Liver (tissue), 10 donors: ENCODE measurements at places on chromosomes 1 and 21.

GRCh38 chr1:20486457-20487235 lies 636 bp upstream of the CAMK2N1 start:
- peak; percentile 67 for DNase-seq
- H3K4me3 ChIP-seq, result peak overlapping the region; percentile 60

- peaks cover 3% of the 10 kb centered on the region for H3K4me1 ChIP-seq
- no peak overlapping the region for H3K4me3 ChIP-seq
- no peak overlapping the region for H3K27ac ChIP-seq
- DNase-seq, result no peak
- H3K27me3 ChIP-seq, result no peaks in the 10 kb centered on the region
These were observed 5.4 kb upstream of the EXO1 start for GRCh38 chr1:241842565-241842964.

- peaks cover 3% of the 10 kb centered on the region for H3K4me1 ChIP-seq
- DNase-seq, result no peak
- H3K27ac ChIP-seq, result peak overlapping the region; percentile 55
- no peaks in the 10 kb centered on the region for H3K36me3 ChIP-seq
These were observed 286.0 kb upstream of the B3GALT2 start for GRCh38 chr1:193472430-193472829.

DNA sequence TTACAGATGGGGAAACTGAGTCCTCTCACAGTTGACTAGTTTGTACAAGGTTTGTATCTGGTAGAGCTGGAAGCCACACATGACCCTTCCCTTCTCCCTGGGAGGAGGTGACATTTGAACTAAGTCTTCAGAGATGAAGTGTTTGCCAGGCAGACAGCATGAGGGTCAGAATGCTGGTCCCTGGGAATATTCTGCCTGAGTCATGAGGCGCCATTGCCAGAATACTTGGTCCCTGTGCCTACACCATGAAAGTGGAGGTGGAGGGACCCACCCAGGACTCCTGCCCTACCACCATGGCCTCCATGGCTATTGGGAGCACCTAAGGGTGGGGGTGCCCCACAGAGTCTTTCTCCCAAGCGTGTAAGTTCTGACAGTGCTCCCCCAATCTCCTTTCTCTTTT lies 7.0 kb downstream of the RPS6KA1 start:
- H3K36me3 ChIP-seq, result no peaks in the 10 kb centered on the region
- no peaks in the 10 kb centered on the region for H3K27me3 ChIP-seq
- no peak overlapping the region for H3K4me3 ChIP-seq
- H3K4me1 ChIP-seq, result peaks cover 9% of the 10 kb centered on the region
- DNase-seq, result no peak

DNA sequence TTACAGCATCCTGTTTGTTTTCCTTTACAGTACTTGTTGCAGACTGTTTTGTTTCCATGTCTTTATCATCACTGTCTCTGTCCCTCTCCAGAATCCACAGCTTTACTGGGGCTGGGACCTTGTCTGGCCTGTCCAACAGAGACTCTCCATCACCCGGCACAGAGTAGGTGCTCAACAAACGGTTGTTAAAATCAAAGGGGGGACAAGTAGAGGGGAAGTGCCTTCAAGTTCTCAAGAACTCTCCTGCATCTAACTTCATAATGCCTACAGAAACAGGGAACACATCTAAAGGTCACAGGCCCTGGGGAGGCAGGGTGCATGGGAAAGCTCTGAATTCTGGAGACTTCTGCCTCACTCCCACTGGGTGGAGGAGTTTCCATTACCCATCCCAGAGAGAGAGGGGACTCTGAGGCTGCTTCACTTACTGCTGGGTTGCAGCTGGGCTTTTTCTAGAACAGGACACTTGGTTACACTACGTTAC lies 2.3 kb upstream of the ECE1 start:
- H3K4me1 ChIP-seq, result peaks cover 14% of the 10 kb centered on the region
- H3K4me3 ChIP-seq, result no peak overlapping the region
- no peak for DNase-seq

DNA sequence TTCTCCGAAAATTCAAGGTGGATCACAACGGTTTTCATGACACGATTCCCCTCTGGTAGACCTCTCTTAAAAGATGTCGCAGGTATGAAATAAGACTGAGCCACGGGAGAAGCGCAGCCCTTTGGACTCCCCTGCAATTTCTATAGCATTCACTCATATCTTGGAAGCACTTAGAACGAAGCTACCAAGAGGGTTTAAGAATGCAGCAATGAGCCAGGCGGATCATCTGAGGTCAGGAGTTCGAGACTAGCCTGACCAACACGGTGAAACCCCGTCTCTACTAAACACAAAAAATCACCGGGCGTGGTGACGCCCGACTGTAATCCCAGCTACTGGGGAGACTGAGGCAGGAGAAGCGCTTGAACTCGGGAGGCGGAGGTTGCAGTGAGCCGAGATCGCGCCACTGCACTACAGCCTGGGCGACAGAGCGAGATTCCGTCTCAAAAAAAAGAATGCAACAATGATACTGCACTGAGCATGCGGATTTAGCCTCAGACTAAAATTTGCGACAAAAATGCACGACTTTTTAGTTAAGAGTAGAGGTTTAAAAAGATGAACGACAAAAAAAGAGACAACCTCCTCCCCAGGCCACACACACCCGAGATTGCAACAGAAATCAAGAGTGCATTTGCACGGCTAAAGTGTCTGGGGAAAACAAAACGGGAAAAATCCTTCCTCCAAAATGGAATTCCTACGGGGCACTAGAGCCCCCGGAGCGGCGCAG lies 743 bp downstream of the TOMM20 start:
- no peaks in the 10 kb centered on the region for H3K27me3 ChIP-seq
- H3K4me1 ChIP-seq, result peaks cover 2% of the 10 kb centered on the region
- H3K4me3 ChIP-seq, result peak overlapping the region; percentile 97
- H3K27ac ChIP-seq, result peak overlapping the region; percentile 84
- DNase-seq, result no peak

- no peaks in the 10 kb centered on the region for H3K36me3 ChIP-seq
- no peak within 1 kb of the TSS for H3K27ac ChIP-seq
- H3K4me1 ChIP-seq, result peaks cover 3% of the 10 kb centered on the region
- no peak for DNase-seq
- no peak within 1 kb of the TSS for H3K4me3 ChIP-seq
These were observed at the start of gene SDC3 for GRCh38 chr1:30908696-30909364. TSS of gene SDC3 (minus strand) at chr1:30908758. CDS start at chr1:30908586, 172 bp downstream.

GRCh38 chr1:31787261-31787660 lies 23.1 kb upstream of the ADGRB2 start:
- no peaks in the 10 kb centered on the region for H3K4me1 ChIP-seq
- H3K27ac ChIP-seq, result no peak overlapping the region
- no peaks in the 10 kb centered on the region for H3K27me3 ChIP-seq
- no peak overlapping the region for H3K4me3 ChIP-seq
- no peaks in the 10 kb centered on the region for H3K36me3 ChIP-seq

GRCh38 chr1:174966008-174966572 lies 33.7 kb upstream of the CACYBP start:
- no peak overlapping the region for H3K4me3 ChIP-seq
- H3K27ac ChIP-seq, result peak overlapping the region; percentile 61
- peaks cover 6% of the 10 kb centered on the region for H3K4me1 ChIP-seq
- no peaks in the 10 kb centered on the region for H3K36me3 ChIP-seq
- no peak for DNase-seq
- no peaks in the 10 kb centered on the region for H3K27me3 ChIP-seq

- no peak for DNase-seq
- no peaks in the 10 kb centered on the region for H3K27me3 ChIP-seq
- H3K4me3 ChIP-seq, result no peak overlapping the region
- H3K27ac ChIP-seq, result no peak overlapping the region
- H3K36me3 ChIP-seq, result no peaks in the 10 kb centered on the region
- peaks cover 10% of the 10 kb centered on the region for H3K4me1 ChIP-seq
These were observed 25.5 kb downstream of the UCK2 start for GRCh38 chr1:165852871-165853270.

- H3K4me3 ChIP-seq, result peak within 1 kb of the TSS; percentile 78
- peaks cover 11% of the 10 kb centered on the region for H3K36me3 ChIP-seq
- H3K27ac ChIP-seq, result peak within 1 kb of the TSS; percentile 98
- peaks cover 44% of the 10 kb centered on the region for H3K4me1 ChIP-seq
- DNase-seq, result peak; percentile 92
These were observed at the start of gene TXLNA for GRCh38 chr1:32179443-32180185. TSS of gene TXLNA (plus strand) at chr1:32179675. CDS start at chr1:32180346, 671 bp downstream.

DNA sequence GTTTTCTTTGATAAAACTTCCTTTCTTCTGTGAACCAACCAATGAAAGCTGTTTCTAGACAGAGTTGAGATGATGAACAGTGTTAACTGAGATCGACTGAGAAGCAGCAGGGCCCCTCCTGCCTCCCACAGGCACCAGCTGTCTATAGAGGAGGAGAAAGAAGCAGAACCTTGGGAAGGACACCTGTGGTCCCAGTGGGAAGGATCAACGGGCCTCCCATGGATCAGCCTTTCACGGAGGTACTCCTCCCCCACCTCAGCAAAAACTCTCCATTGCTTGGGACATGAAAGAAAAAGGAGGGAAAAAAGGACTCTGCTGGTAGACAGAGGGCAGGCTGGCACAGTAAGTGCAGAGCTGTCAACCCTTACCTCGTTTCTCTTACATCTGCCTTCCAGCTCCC lies 40.5 kb downstream of the PLPPR5 start:
- no peaks in the 10 kb centered on the region for H3K27me3 ChIP-seq
- no peak overlapping the region for H3K4me3 ChIP-seq
- H3K36me3 ChIP-seq, result no peaks in the 10 kb centered on the region
- DNase-seq, result no peak
- no peak overlapping the region for H3K27ac ChIP-seq
